Neuronal stem cell (in vitro differentiated cells): ENCODE measurements at places on chromosomes 11 and 22.

DNA sequence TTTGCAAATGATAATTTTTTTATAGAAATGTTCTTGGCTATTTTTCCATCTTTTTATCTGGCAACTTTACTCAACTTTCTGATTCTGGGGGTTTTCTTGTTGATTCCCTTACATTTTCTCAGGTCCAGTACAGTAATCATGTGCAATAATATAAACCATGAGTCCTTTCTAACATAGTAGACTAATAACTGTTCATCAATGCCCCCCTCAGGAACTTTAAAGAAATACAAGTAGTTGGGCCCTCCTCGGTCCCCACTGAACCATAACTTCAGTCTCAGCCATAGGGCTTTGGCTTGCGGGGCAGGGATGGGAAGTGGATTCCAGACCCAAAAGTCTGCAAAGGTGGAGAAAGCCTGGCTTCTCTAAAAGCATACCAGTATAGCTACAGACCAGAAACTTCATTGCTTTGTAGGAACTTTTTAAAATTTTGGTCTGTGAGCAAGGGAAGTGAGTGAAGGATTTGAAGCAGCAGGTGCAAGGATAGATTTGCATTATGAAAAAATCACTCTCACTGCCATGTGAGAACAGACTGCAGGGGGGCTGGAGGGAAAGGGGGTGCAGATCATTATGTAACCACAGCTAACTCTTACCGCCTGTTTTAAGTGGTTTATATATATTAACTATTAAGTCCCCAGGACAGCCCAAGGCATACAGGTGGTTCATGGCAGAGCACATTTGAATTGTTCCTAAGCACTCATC, 10.4 kb upstream of the TUB start:
- DNase-seq, result no peak

GRCh38 chr22:50085211-50085972, at the start of gene MLC1:
TSS of gene MLC1 (minus strand) at chr22:50085426. CDS start at chr22:50084902, 524 bp downstream.
- DNase-seq, result no peak

DNA sequence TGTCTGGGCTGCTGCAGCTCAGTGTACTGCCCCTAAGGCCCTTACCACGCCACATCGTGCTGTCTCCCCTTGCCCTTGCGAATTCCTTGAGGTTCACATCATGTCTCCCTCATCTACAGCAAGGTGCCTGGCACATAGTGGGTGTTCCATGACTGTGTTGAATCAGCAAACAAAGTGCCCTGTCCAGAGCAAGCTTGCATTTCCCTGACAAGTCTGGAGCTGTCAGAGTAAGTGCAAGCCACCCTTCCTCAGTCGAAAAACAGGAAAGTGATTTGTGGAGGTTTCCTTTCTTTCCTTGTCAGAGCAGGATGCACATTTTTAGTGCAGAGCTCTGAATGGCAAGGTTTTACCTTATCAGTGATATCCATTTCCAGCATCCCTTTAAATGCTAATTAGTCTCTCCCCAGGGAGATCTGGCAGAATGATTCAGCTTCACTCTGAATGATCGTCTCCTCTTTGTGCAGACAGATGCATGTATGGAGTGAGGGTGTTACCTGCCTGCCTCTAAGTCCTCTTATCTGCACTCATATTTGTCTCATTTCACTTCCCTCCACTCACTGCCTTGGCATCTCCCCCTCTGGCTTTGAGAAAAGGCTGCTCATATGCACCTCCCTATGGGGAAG, 331.2 kb downstream of the TMEM135 start:
- no peak for DNase-seq

DNA sequence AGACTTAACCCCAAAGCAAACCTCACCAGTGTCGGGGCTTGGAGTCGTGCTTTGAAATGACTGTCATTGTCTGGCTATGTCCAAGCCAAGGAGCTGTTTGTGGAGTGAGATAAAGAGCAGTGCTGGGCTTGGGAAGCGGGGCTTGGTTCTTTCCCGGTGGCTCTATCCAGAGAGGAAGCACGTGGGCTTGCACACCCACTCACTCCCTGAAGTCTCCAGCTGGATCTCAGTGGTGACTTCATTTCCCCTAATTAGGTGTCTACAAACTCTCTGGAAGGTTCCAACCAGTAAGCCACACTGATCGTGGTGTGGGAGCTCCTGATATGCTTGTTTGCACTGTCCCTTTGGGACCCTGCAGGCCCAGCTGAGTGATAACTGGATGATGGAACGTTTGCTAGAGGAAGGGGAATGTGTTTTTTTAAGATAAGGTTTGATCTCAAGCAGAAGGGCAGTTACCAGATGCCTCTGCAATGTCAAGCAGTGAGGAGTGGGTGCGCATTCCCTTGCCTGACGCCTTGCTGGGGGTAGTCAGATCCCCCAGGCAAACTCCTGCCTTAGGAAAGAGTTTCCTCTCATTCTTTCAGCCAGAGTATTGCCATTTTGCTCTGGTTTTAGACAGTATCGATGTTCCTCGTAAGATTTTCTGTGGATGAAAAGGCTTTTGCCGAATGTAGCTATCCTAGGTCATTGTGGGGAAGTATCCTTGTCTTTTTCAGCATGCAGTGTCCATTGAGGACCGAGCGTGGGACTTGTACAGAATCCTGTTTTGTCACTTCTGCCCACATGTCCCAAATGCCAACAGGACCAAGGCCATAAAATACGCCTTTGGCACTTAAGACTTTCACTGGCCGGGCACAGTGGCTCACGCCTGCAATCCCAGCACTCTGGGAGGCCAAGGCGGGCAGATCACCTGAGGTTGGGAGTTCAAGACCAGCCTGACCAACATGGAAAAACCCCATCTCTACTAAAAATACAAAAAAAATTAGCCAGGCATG, 90.9 kb downstream of the MICAL2 start:
- DNase-seq, result no peak

DNA sequence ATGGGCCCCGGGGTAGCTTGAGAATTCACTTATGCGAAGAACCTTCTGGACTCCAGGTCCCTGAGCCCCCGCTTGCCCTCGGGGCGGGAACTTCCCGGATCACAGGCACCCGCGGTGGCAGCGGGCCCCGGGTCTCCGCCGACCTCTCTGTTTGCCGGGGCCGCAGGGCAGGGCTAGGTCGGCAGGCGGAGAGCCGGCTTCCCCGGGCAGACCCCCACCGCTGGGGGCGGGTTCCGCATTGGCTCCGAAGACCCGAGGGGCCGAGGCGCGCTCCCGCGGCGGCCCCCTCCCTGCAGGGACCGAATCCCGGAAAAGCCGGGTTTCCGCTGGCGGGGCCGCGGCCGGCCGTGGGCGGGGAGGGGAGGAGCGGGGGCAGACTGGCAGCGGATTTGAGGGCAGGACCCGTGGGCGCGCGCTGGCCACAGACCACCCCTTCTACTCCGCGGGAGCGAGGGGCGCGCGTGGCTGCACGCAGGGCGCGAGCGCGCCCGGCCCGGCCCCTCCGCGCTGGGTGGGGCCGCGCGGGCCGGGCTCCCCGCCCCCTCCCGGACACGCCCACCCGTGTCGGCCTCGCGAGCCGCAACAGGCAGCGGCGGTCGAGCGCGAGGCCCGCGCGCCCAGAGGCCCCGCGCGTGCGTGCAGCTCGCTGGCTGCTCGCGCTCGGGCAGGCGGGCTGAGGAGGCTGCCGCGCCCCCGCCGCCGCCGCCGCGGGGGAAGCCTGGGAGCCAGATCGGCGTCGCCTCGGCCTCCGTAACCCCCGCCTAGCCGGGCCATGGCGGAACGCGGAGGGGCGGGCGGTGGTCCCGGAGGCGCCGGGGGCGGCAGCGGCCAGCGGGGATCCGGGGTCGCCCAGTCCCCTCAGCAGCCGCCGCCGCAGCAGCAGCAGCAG, at the start of gene PACS1:
TSS of gene PACS1 (plus strand) at position 558 of the 889 bp plus-strand sequence. CDS start at position 773, 215 bp downstream.
- DNase-seq, result no peak

GRCh38 chr11:69101115-69101791, 52.5 kb downstream of the TPCN2 start:
- DNase-seq, result peak; percentile 56

DNA sequence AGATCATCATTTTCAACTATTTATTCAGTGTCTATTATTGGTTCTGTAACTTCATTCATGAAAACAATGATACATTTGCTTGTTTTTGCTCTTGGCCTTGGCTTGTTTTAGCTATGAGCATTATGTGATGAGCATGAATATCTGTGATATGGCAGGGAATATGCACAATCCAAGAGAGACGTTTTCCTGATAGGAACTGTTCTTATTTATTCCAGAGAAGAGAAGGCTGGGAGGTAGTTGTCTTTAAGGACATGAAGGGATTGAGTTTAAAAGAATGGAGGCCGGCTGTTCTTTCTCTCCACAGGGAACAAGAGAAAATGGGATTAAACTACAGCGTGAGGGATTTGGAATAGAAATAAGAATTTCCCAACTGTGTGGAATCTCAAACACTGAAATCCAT, 30.3 kb downstream of the BLID start:
- no peak for DNase-seq

DNA sequence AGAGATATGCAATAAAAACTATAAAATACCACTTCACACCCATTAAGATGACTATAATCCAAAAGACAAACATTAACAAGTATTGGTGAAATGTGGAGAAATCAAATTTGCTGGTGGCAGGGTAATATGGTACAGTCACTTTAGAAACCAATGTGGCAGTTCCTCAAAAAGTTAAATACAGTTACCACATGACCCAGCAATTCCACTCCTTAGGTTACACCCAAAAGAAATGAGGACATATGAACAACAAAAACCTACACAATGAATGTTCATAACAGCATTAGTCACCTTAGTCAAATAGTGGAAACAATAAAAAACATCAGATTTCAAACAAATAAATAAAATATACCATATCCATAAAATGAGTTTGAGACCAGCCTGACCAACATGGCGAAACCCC, 52.6 kb downstream of the RDX start:
- DNase-seq, result no peak

GRCh38 chr22:23064381-23065068, 5.8 kb upstream of the GNAZ start:
- DNase-seq, result no peak

- DNase-seq, result no peak
These were observed 4.5 kb downstream of the NEAT1 start for GRCh38 chr11:65426839-65427690.

DNA sequence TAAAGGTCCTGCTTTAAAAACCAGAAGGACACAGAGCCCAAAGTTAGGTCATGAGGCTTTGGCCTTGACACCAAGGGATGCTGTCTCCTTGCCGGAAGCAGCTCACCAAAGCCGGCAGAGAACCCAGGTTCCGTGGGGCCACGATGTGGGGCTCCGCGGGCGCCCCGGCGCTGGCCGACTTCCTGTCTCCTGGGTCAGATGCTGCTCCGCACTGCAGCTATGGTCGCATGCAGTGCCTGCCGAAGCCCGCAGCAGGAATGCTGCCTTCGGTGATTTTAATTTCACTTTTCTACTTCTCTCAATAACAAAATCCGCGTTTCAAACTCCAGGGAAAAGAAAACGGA, 454 bp upstream of the OTUB1 start:
- DNase-seq, result no peak

DNA sequence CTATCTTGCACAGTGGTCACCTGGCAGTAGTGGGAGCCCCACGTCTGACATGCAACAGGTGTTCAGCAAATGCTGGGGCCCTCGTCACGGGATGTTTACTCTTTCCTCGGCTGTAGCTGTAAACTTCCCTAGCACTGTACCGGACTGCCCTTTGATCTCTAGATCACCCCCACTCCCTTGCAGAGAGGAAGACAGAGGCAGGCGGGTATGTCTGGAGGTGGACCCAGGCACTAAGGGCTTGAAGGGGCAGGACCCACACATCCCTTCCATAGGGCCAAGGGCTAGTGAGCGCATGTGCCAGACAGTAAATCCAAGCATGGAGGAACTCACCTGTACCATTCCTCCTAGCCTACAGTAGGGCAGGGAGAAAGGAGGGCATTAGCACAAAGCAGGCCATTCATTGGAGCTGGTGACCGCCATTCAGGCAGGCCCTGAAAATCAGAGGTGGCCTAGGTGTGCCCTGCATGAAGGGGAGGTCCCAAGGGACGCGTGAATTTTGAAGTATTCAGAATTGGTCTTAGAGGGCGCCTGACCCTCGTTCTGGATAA, 1.9 kb upstream of the SMTN start:
- no peak for DNase-seq

DNA sequence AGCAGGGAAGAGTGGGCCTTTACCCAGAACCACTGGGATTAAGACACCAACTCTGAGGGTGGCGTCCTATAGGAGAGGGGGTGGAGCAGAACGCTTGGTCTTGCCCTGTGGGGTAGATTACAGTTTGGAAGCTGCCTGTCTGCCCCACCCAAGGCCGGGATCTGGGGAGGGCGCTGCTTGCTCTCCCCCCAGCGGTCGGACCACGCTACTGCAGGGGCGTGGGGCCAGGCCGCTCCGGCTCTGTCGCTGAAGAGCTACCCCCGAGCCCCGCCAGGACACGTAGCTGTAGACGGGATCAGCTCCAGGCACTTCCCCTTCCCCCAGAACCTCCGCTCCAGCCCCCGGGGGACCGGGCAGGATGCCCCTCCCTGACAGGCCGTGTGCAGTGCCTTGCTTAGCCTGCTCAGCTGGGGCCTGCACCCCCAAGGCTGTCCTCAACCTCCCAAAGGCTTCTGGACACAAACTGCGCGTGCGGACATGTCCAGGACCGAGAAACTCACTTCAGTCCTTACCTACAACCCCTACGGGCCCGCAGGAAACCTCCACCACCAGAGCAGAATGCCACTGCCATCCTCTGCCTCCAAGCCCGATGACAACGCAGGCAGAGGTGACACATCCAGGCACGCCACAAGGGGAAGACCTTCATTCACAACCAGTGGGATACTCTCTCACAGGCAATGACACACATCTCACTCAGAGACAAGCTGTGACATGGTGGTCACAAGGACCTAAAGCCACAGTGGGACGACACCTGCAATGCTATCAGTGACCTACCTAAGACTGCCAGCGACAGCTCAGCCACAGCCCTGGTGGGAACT, 3.6 kb downstream of the AHNAK start:
- DNase-seq, result peak; percentile 76

DNA sequence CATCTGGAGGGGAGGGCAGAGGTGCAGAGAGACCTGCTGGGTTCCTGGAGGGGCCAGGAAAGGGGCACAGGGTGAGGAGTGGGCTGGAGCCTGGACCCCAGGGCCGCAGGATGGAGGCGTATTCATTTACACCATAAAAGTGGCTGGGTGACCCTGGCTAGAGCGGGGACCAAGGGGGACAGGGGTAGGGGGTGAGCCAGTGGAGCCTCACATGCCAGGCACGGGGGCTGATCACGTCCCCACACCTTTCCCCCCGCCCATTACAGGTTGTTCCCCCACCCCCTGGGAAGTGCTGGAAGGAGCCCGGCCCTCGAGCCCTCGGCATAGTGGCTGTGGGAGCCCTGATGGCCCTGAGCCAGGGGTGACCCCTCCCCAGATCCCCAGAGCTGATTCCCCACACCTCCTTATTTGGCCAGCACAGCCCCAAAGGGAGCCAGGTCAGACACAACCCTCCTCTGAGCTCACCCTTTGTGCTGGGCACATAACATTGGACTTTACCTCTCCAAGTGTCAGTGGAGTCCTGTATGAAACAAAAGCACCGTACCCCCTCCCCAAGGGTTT, 781 bp downstream of the TCIRG1 start:
- no peak for DNase-seq

GRCh38 chr11:118536726-118537125, 5.7 kb downstream of the TMEM25 start:
- no peak for DNase-seq

- DNase-seq, result no peak
These were observed 133.2 kb upstream of the TEAD1 start for GRCh38 chr11:12540913-12541582.
